ENCODE measurements at places on chromosomes 6 and 20.

GRCh38 chr6:56424542-56425083, 177.2 kb upstream of the COL21A1 start:
- no peak overlapping the region for H3K4me3 ChIP-seq
- peaks cover 5% of the 10 kb centered on the region for H3K27me3 ChIP-seq
- H3K27ac ChIP-seq: no peak overlapping the region

DNA sequence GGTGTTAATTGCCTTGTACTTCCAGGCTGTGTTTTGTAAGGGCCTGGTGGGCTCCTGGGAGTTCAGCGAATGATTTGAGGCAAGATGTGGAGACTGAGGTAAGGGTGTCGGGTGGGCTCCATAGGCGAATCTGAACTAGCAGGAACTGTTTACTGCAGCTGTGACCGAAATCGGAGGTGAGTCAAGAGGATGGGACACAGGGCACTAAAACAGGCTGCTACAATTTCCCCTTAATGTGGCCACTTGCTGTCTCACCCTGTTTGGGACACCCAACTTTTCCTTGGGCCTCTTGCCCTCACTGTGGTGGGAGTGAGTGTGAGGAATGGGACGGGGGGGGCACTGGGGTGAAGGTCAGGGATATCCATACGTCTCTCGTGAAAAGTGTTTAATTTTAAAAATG, 53.9 kb upstream of the MCUR1 start:
- no peak overlapping the region for H3K4me3 ChIP-seq
- peaks cover 3% of the 10 kb centered on the region for H3K4me1 ChIP-seq
- H3K36me3 ChIP-seq: no peaks in the 10 kb centered on the region
- H3K27ac ChIP-seq: no peak overlapping the region
- peaks cover 15% of the 10 kb centered on the region for H3K27me3 ChIP-seq

GRCh38 chr20:24718696-24719095, 230.4 kb upstream of the CST7 start:
- H3K4me3 ChIP-seq: no peak overlapping the region
- H3K36me3 ChIP-seq: no peaks in the 10 kb centered on the region

DNA sequence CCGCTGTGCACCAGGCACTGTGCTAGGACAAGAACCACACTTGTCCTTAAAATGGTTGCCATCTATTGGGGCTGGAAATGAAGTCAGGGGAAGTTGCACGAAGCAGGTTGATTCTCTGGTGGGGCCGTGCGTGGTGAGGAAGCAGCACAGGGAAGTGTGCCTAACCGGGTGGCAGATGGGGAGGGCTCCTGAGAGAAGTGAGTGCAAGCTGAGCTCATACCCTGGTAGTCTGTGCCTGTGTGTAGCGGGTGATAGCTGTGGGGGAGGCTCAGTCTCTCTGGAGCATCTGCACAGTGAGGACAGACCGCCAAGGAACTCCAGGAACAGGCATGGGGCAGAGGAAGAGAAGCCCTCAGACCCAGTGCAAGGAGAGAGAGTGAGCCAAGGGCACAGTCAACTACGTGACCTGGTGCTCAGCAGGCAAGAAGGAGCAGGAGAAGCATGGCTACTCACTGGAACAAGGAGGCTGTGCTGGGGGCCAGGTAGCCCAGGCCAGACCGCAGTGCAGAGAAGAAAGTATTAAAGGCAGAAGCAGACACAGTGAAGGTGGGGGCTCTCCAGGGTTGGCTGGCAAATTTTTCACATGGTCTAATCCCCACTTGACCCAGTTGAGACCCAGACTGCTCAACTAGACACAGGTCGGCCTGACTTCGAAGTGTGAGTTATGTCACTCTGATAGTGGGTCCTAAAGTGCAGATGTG, 155.0 kb downstream of the CDH26 start:
- H3K4me3 ChIP-seq: no peak overlapping the region
- no peak for DNase-seq
- H3K27ac ChIP-seq: no peak overlapping the region
- no peaks in the 10 kb centered on the region for H3K36me3 ChIP-seq
- no peaks in the 10 kb centered on the region for H3K27me3 ChIP-seq
- no peaks in the 10 kb centered on the region for H3K4me1 ChIP-seq

- no peaks in the 10 kb centered on the region for H3K36me3 ChIP-seq
- H3K4me1 ChIP-seq: no peaks in the 10 kb centered on the region
- H3K27ac ChIP-seq: peak overlapping the region; percentile 7
- H3K27me3 ChIP-seq: peaks cover 11% of the 10 kb centered on the region
- H3K4me3 ChIP-seq: no peak overlapping the region
Measured at GRCh38 chr20:19628570-19629134, 129.4 kb upstream of the RIN2 start.
